ENCODE measurements at places on chromosomes 3 and 15. TPM values are rescaled to one million over a fixed set of nuclear protein-coding genes. Genes with fewer than 3 reads are reported as not detected.

GOLGA6A gene
- not detected for total RNA-seq

ISL2 gene
- 2.8 TPM for total RNA-seq

DIS3L gene
- 23.7 TPM for total RNA-seq

GRCh38 chr3:40128166-40128565 is 181.3 kb upstream of the EIF1B start:
- H3K27ac ChIP-seq: no peak overlapping the region
- no peak overlapping the region for H3K4me3 ChIP-seq
- no peaks in the 10 kb centered on the region for H3K27me3 ChIP-seq
- DNase-seq: no peak
- H3K4me1 ChIP-seq: no peaks in the 10 kb centered on the region

DNA sequence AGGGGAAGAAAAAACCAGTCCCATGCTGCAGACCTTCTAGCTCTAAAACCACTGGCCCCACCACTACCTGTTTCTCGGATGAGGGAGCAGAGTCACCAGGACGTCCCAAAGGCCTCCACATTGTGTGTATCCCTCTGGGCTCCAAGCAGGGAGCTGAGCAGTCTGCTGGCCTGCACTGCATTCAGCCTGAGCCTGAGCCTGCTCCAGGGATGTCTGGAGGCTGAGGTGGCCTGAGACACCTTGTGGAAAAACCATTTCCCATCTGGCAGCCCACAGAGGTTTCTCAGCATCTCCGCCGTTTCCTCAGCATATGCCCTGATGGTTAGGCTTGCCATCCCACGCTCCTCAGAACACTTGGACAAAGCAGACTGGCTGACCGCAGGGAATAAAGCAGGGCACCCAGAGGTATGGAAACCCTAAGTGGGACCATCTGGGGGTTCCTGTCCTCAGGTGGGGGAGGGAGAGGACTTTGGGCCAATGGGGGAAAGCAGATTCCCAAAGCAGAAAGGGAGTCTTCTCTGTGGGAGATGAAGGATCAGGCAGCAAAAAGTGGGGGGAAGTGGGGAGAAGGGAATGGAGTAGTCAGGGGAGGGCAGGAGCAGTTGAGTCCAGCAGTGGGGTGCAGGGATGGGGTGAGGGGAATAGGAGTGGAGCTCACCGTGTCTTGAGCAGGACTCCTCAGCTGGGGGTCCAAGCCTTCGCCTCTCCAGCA is at the start of gene CILP:
Gene CILP (minus strand): TSS at position 704 of the 712 bp plus-strand sequence. CDS start 1,718 bp downstream, outside the sequence.
- H3K27ac ChIP-seq: no peak within 1 kb of the TSS
- no peaks in the 10 kb centered on the region for H3K4me1 ChIP-seq
- DNase-seq: no peak
- H3K36me3 ChIP-seq: no peaks in the 10 kb centered on the region
- no peak within 1 kb of the TSS for H3K4me3 ChIP-seq

EXOSC7 gene
- 60.7 TPM for total RNA-seq

SV2B gene
- total RNA-seq: not detected

DNA sequence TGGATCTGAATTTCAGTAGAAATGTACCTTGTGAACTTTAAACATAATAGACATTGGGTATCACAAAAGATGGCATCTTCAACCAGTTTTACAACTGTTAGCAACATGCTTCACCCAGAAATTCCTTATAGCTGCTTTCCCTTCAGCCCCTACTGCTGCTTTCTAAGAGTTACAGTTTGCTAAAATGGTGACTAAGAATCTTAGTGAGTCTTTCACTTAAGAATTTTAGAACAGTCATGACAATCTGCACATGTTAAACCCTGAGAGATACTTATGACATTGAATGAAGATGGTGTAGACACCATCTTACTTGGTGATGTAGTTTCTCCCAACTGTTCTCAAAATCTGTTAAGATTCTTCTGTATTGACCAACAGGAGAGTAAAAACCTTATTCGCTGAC is 129.7 kb upstream of the UBE2E1 start:
- DNase-seq: peak; percentile 78
- no peak overlapping the region for H3K4me3 ChIP-seq
- no peaks in the 10 kb centered on the region for H3K4me1 ChIP-seq

CCK gene
- 0.97 TPM for total RNA-seq

DNA sequence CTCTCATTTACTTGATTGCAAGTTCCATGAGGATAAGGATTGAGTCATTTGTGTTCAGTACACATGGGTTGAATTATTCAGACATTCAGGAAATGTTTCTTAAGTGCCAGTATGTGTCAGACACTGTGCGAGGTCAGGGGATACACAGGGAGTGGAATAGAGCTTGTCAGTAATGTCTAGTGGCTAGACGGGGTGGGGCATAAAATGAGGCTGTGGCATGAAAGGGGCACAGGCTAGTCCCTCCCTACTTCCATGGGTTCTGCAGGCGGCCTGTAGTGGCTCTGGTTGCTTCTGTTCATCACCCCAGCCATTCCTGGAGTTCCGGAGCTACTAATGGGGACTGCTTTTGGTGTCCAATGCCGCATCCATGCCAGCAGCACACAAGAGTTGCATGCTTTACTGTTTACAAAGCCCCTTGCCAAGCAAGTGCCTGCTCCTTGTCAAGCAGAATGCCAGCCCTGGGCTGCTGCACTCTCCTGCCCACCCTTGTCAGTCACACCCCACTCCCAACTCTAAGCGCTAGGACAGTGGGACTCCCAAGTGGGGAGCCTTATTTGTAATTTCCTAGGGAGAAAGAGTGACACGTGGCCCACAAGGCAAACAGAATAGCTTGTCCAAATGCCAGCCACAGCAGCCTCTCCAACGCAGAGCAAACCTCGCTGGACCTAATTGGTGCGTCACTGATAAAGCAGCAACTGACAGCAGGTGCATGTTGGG is 70.8 kb downstream of the RAB11A start:
- H3K4me3 ChIP-seq: no peak overlapping the region
- peaks cover 7% of the 10 kb centered on the region for H3K27me3 ChIP-seq
- no peak overlapping the region for H3K27ac ChIP-seq
- DNase-seq: peak; percentile 95

DNA sequence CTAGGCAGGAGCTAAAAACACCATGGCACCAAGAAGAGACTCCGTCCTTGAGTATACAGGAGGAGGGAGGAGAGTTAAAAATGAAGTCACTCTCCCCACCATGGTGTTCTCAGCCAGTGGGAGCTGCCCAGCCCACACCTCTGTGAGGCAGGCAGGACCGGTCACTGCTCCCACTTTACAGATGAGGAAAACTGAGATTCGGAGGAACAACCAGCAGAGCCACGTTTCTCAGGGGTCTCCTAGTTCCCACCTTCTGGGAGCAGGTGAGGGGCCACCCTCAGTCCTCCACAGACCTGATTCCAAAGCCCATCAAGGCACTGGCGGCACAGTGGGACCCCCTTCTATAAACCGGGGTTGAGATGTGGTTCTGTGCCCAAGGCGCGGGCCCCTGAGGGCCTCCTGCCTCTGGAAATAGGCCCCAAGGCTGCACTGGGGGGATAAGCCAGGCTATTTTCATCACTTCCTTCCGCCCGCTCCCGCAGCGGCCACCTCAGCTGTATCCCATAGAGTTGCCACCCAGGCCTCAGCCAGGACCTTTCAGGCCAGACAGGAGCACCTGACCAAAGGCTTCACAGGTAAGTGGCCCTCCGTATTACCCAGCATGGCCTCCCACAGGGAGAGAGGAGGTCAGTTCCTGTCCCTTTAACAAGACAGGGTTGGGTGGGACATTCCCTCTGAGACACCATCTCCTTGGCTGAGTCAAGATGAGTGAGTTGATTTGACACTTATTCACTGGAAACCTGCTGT is at the start of gene GP9:
Gene GP9 (plus strand): TSS at position 504 of the 747 bp plus-strand sequence. CDS start 961 bp downstream, outside the sequence.
- H3K4me3 ChIP-seq: no peak within 1 kb of the TSS
- H3K36me3 ChIP-seq: no peaks in the 10 kb centered on the region
- peaks cover 3% of the 10 kb centered on the region for H3K27me3 ChIP-seq

ZBTB11 gene
- total RNA-seq: 21.4 TPM

GXYLT2 gene
- 10.0 TPM for total RNA-seq

GRCh38 chr3:191369616-191370010 is 39.3 kb upstream of the UTS2B start:
- H3K36me3 ChIP-seq: peaks cover 22% of the 10 kb centered on the region
- H3K4me1 ChIP-seq: peaks cover 28% of the 10 kb centered on the region
- peak; percentile 40 for DNase-seq
- H3K27me3 ChIP-seq: no peaks in the 10 kb centered on the region

- no peaks in the 10 kb centered on the region for H3K36me3 ChIP-seq
Measured at GRCh38 chr3:52086461-52086860, 30.1 kb upstream of the DUSP7 start.

GRCh38 chr15:96347181-96348111 is 16.9 kb downstream of the NR2F2 start:
- peaks cover 37% of the 10 kb centered on the region for H3K4me1 ChIP-seq
- no peaks in the 10 kb centered on the region for H3K27me3 ChIP-seq
- peaks cover 4% of the 10 kb centered on the region for H3K36me3 ChIP-seq
- H3K27ac ChIP-seq: no peak overlapping the region

TIMP4 gene
- total RNA-seq: not detected

ZDHHC23 gene
- total RNA-seq: 3.8 TPM

DNA sequence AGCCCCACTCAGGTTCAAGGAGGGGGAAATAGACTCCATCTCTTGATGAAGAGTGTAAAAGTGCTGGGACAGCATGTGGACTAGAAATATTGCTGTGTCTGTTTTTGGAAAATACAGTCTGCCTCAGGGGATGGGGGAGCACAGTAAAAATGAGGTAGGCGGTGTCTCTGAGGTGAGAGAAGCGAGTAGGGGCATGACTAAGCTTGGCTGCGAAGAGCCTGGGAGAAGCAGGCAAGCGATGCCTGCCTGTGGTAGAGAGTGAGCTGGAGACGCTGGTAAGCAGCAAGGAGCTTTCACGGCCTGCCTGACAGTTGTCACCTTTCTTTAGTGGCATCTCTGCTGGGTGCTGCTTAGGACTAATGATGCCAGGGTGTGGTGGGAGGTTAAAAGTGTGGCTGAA is 49.0 kb upstream of the DCLK3 start:
- no peaks in the 10 kb centered on the region for H3K36me3 ChIP-seq
- no peak overlapping the region for H3K27ac ChIP-seq
- no peaks in the 10 kb centered on the region for H3K27me3 ChIP-seq

- peak overlapping the region; percentile 57 for H3K27ac ChIP-seq
- peak; percentile 44 for DNase-seq
- no peaks in the 10 kb centered on the region for H3K36me3 ChIP-seq
- H3K27me3 ChIP-seq: no peaks in the 10 kb centered on the region
- peaks cover 48% of the 10 kb centered on the region for H3K4me1 ChIP-seq
Measured at GRCh38 chr3:108222853-108223565, 785 bp upstream of the IFT57 start.

ATP2B2 gene
- not detected for total RNA-seq

DNA sequence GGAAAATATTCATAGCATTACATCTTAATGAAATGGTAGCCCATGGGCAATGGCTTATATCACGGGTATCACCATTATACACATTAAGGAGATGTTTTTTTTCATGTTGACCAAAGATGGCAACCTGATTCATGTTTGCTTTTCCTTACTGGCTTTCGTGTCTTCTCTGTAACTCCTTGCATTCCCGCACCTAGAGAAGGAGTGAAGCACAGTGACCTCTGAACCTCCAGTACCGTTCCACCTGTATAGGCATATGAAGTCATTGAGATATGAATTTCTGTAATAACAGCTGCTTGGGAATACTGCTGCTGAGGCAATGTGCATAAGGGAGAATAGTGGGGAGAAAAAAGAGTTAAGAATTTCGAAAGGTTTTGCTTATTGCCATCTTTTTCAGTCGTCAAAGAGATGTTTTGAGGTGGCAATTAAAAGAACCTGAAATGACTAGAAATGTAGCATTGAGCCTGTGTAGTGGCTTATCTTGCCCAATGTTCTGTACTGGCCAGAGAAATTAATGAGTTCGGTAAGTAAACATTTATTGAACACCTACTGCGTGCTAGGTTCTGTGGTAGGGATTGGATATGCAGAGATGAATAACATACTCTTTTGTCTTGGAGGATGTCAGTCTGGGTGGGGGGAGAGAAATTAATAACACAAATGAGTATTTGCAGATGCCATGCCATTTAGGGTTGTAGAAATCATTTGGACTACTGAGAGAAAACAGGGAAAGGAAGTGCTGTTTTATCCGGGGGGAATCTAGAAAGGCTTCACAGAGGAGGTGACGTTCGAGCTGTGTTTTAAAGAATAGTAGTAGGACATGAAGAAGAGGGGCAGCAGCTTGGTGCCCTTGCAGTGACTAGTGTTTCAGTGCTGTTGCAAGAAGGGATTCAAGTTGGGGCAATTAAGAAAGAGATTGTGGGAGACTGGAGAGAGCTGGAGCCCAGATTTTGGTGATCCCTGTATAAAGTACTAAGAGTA is 2.5 kb downstream of the FEM1B start:
- peak; percentile 58 for DNase-seq
- no peaks in the 10 kb centered on the region for H3K27me3 ChIP-seq
- peaks cover 1% of the 10 kb centered on the region for H3K36me3 ChIP-seq
- peak overlapping the region; percentile 99 for H3K4me3 ChIP-seq
- H3K27ac ChIP-seq: peak overlapping the region; percentile 95
- peaks cover 47% of the 10 kb centered on the region for H3K4me1 ChIP-seq

DNA sequence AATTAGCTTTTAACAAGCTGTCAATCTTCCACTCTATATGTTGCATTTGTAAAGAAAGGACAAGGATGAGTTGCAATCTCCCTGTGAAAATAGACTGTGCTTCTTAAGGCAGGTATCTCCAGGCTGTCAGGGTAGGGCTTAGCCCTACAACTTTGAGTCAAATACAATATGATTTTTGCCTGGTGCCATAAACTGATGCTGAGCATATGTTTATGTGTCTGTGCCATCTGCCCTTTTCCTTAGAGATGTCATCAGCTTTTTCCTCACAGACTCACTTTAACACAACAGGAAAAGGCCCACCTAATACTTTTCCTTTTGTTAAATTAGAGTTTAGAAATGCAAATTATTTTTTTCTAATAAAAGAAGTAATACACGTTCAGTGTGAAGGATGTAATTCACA is 548.3 kb downstream of the NLGN1 start:
- no peaks in the 10 kb centered on the region for H3K36me3 ChIP-seq
- H3K27me3 ChIP-seq: no peaks in the 10 kb centered on the region
- no peaks in the 10 kb centered on the region for H3K4me1 ChIP-seq
- no peak for DNase-seq

DNA sequence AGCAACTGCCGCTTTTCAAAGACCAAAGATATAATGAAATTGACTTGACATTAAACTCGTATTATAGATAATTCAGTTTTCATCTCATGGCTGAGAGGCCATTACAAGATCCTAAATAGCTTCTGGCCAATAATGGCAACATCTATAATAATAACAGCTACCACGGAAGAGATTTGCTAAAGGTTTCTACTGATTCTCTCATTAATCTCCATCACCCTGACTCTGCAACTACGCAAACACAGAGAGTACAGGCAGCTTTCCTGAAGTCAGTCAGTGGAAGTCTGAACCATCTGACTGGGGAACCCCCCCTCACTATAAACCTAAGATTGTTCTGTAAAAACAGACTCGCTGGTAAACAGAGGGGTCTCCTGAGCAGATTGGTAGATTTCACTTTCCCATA is 257.1 kb downstream of the MAGI1 start:
- DNase-seq: no peak
- no peak overlapping the region for H3K27ac ChIP-seq
- no peaks in the 10 kb centered on the region for H3K36me3 ChIP-seq
- H3K4me3 ChIP-seq: no peak overlapping the region

Measured in GM23248 (cell line).